Esophagus muscularis mucosa (tissue), 4 donors: ENCODE measurements at places on chromosomes 11 and 22. TPM values are rescaled to one million over a fixed set of nuclear protein-coding genes. Genes with fewer than 3 reads are reported as not detected.

Gene APOA5
- not detected for total RNA-seq

Gene CRYBB3
- total RNA-seq, result not detected

Gene GSTP1
- total RNA-seq, result 698 TPM

Gene MGAT3
- total RNA-seq, result 1.2 TPM

Gene IL17REL
- total RNA-seq, result not detected

Gene LRRN4CL
- 29.9 TPM for total RNA-seq

Gene KMT2A
- total RNA-seq, result 68.7 TPM

DNA sequence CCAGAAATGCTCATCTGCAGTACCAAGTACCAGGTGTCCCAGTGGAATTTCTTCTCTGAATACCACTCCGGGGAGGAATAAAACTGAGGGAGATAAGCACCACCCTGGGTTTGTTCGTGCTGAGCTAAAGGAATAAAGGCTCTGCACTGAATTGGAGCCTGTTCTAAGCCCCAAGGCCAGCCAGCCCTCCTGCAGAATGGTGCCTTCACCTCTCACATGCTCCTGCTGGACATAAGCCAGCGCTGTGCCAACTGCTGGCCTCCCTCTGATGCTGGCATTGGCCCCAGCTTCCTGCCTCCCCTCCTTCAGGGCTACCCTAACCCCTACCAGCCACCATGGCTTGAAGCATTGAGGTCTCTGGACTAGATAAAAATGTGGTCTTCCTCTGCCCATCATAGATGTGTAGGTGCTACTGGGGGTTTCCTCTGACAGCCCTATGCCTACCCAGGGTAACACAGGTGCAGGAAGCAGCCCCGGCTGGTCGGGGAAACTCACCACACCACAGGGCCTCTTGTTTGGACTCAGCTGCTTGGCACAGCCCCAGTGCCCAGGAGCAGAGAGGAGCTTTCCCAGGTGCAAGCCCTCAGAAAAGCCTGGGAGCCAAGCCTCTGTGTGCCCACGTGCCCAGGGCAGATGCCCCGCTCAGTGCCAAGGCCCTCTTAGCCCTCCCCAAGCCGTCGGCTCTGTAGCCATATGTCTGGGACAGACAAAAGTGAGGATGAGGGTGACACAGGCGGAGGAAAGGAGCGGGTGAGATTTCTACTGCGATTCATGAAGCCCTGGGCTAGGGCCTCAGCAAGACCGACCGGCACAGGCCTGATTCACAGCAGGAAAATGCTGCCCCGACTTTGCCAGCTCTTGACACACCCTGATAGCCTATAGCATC lies 34.1 kb upstream of the JAM3 start:
- DNase-seq, result no peak

GRCh38 chr22:33476206-33476605 lies 418.0 kb upstream of the SYN3 start:
- no peak for DNase-seq

DNA sequence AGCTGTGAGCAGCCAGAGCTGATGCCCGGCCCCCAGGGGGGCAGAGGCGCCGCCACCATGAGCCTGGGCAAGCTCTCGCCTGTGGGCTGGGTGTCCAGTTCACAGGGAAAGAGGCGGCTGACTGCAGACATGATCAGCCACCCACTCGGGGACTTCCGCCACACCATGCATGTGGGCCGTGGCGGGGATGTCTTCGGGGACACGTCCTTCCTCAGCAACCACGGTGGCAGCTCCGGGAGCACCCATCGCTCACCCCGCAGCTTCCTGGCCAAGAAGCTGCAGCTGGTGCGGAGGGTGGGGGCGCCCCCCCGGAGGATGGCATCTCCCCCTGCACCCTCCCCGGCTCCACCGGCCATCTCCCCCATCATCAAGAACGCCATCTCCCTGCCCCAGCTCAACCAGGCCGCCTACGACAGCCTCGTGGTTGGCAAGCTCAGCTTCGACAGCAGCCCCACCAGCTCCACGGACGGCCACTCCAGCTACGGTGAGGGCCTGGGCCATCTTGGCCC lies 6.1 kb downstream of the CDC42EP1 start:
- no peak for DNase-seq

DNA sequence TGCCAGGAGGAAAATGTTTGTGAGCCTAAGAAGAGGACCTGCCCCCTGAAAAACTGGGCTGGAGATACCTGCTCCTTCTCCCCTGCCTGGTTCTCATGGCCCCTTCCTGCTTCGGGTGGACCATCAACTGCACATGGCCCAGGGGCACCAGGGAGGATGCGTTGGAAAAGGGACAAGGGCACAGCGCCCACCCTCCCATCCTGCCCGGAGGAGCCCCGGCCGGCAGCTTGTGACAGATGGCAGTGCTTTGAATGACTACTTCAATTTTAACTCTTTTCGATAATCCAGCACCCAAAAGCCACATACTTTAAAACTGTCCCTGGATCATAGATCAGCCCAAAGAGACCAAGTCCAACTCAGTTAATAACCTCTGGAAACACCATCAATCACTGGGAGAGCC lies 135.8 kb upstream of the NECTIN1 start:
- DNase-seq, result no peak

DNA sequence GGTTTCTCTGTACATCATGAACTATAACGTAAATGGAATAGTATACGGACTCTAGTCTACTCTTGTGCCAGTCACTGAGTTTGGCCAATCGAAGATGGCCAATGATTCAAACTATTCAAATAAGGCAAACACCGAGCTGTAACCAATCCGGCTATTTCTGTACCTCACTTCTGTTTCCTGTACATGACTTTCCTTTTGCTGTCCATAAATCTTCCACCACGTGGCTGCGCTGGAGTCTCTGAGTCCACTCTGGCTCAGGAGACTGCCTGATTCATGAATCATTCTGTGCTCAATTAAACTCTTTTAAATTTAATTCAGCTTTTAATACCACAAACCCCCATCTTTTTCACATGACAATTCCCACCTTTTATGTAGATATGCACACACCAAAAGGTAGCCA lies 1.5 kb upstream of the JAML start:
- DNase-seq, result no peak

DNA sequence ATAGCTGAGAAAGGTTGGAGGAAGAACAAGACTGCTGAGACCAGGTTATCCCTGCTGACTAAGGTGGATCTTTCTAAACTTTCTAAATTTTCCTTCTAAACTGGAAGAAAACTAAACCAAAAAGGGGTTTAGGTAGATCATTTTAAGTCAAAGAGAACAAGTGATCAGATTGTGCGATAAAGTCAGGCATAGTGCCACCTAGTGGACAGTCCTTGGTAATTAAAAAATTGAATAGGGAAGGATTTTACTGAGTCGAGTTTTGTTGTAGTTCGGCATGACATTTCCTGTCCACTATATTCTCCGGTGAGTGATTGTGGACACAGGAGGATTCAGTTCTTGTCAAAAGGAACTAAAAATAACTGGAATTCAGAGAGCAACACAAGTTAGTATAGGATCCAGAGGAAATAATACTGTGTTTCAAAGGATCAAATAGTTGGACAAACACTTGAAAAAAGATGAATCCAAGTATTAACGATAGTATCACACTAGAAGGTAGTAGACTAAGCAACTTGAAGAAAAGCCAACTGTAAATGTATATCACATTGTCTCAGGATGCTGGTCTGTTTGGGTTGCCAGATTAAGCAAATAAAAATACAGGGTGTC lies 1236.4 kb downstream of the FAM181B start:
- DNase-seq, result no peak

DNA sequence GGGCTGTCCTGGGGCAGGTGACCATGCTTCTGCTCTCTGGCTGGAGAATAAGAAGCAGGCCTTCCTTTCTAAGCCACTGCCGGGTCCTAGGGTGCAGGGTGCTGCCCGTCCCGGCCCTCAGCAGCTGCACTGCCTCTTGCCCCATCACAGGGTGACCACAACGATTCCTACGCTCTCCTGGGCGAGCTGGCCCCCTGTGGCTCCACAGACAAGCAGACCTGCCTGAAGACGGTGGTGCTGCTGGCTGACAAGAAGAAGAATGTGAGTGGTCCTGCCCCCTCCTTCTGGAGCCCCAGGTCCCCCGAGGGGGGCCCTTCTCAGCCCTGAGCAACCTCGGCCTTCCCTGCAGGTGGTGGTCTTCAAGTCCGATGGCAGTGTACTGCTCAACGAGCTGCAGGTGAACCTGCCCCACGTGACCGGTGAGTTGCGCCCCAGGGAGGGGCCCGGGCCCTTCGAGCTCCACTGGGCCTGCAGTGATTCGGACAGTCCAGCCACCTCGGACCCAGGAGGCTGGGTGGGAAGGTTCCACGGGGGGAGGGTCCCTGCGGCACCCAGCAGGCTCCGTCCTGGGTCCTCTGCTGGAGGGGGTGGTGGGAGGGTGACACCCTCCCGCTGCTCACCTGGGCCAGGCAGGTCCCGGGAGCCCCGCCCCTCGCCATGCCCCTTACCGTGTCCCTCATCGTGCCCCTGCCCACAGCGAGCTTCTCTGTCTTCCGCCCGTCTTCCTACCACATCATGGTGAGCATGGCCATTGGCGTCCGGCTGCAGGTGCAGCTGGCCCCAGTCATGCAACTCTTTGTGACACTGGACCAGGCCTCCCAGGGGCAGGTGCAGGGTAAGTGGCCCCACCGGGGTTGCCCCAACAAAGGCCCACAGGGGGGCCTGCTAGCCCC lies 8.3 kb downstream of the MUC2 start:
- no peak for DNase-seq

DNA sequence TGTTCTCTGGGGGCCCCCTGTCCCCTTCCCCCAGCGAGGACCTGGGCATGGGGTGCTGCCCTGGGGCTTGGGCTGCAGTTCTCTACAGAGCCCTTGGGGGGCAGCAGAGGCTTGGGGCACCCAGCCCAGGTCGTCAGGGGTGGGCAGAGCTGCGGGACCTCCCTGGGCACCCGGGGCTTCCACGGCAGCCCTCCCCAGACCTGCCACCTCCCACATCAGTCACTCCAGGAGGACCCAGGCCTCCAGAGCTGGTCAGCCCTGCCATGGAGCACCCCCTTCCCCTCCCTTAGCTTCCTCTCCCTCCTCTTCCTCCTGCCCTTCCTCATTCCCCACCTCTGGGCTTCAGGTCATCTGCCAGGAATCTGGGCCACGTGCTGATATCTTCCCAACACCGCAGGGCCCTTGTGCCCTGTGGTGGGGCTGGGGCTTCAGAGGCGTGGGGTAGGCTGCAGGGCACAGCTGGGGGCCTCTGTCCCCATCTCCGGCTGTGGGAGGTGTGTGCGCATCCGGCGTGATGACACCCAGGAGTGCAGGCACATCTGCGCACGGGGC lies 5.8 kb downstream of the TSPAN4 start:
- DNase-seq, result no peak

DNA sequence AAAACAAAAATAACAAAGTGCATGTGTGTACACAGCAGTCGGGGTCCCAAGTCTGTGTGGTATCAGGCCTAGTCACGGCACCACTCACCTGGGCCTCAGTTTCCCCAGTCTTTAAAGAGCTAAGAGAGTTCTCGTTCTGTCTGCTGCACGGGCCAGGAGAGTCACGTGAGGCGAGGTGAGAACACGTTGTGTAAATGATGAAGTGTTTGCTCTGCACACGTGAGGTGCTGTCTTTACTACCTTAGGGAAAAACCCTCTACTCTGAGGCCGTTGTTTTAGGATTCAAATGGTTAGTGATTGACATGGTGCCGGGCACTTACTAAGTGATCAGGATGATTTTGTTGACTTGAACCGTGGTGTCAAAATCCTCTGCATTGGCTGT lies 86.5 kb upstream of the PPARA start:
- DNase-seq, result no peak

- no peak for DNase-seq
Observed at GRCh38 chr22:38461057-38461413, 6.0 kb upstream of the KCNJ4 start.

DNA sequence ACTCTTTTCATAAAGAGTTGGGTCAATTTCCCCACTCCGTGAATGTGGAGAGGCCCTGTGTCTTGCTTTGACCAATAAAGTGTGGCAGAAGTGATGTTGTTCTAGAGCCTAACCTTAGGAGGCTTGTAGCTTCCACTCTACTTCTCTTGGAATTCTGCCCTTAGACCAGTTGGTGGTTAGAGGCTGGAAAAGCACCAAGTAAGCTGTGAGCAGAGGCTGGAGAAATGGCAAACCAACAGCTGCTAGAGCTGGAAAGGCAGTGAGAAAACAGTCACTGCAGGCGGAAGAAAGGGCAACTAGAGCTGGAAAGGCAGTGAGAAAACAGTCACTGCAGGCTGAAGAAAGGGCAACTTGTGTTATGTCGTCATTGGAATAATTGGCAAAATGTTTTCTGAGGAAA lies 29.8 kb upstream of the MSANTD2 start:
- DNase-seq, result no peak

- no peak for DNase-seq
Observed at GRCh38 chr11:27646051-27646818, 54.0 kb downstream of the BDNF start.

DNA sequence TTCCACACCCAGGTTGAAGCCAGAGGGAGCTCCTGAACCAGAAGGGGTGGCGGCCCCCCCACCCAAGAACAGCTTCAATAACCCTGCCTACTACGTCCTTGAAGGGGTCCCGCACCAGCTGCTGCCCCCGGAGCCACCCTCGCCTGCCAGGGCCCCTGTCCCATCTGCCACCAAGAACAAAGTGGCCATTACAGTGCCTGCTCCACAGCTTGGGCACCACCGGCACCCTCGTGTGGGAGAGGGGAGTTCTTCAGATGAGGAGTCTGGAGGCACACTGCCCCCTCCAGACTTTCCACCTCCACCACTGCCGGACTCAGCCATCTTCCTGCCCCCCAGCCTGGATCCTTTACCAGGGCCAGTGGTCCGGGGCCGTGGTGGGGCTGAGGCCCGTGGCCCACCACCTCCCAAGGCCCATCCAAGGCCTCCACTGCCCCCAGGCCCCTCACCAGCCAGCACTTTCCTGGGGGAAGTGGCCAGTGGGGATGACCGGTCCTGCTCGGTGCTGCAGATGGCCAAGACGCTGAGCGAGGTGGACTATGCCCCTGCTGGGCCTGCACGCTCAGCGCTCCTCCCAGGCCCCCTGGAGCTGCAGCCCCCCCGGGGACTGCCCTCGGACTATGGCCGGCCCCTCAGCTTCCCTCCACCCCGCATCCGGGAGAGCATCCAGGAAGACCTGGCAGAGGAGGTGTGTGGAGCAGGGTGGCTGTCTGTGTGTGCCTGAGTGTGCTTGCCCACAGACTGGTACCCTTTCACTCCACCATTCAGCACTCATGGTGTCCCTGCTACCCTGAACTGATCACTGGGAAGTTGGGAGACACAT lies 6.7 kb downstream of the PHOX2A start:
- no peak for DNase-seq

- no peak for DNase-seq
Observed at GRCh38 chr11:31870609-31871309, 59.6 kb upstream of the PAX6 start.
